ENCODE measurements at places on chromosomes 7 and 10.
A peak's percentile ranks its signal among the peaks of the same experiment; 100 is the strongest.

- DNase-seq, result no peak
These were observed 58.1 kb downstream of the HDAC9 start for GRCh38 chr7:18553605-18554003.

- DNase-seq, result peak; percentile 70
These were observed 83.8 kb upstream of the GPR26 start for GRCh38 chr10:123582084-123582989.

DNA sequence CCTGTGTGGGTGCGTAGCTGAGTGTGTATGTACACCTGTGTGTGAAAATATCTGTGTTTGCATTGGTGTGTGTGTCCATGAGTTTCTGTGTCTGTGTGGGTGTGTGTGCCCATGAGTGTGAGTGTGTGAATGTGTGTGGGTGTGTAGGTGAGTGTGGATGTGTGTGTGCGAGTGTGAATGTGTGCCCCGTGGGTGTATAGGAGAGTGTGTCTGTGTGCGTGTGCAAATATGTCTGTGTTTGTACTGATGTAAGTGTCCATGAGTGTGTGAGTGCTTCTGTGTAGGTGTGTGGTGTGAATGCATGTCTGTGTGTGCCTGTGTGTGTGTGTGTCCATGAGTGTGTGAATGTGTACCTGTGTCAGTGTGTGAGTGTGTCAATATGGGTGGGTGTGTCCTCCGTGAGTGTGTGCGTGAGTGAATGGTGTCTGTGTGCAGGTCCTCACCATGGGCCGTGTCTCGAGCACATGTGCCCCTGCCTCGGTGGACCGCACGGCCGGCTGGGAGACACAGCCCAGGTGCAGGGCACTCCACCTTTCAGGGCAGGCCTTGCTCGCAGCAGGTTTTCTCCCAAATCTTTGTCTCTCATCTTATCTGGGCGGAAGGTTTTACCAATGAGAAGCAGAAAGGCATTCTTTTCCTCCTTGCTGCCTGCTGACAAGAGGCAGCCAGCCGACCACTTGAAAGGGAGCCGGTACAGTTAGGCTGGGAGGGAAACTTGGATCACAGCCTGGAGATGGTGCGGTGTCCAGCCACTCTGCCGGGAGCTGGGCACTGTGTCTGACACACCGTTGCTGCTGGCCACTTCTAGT is 107.1 kb upstream of the FAM20C start:
- DNase-seq, result no peak

- no peak for DNase-seq
These were observed 2.2 kb downstream of the ZDHHC4 start for GRCh38 chr7:6579446-6579845.

GRCh38 chr7:18370633-18371032 is 124.9 kb upstream of the HDAC9 start:
- no peak for DNase-seq

GRCh38 chr10:78459639-78460037 is 426.0 kb downstream of the RPS24 start:
- no peak for DNase-seq

DNA sequence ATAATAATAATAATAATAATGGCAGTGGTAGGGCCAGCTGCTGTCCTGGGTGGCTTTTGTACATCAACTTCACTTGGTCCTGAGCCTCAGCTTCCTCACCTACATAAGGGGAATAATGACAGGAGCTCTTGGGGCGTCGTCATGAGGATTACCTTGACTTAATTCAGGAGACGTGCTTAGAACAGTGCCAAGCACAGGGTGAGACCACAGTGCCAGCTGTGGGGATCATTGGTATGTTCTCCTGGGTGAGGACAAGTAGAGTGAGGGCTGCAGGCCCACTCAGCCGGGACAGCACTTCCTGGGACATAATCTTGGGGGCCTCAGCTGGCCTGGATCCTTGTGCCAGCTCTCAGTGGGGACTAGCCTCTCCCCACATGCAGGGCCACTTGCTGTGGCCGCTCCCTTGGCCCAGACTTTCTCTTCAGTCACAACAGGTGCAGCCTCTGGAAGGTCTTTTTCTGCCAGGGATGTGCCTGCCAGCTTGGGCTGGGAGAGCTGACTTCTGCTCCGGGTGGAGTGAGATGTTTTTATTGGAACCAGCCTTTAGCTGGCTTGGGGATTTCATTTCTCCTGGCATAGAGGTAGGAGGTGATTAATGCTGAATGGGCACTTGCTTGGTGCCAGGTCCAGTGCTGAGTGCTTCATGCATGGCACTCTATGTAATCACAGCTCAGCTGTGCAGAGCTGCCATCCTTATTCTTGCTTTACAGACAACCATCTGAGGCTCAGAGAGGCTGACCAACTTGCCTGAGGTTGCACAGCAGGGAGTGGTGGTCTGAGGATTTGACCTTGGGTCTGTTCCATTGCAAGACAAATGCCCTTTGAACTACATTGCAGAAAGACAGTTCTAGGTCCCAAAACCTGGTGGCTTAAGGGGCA is 45.3 kb downstream of the TSPAN15 start:
- no peak for DNase-seq

DNA sequence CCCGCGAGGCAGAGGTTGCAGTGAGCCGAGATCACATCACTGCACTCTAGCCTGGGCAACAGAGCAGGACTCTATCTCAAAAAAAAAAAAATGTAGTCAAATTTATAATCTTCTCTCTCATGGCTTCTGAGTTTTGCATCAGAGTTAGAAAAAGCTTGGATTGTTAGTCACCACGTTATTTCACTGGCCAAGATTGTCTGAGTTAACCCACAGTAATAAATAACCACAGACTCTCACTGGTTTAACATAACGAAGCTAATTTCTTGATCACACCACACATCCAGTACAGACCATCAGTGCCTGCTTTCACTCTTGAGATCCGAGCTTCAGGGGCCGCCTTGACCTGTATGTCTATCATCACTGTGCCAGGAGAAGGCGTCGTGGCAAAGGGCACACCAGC is 116.8 kb upstream of the JCAD start:
- DNase-seq, result no peak

DNA sequence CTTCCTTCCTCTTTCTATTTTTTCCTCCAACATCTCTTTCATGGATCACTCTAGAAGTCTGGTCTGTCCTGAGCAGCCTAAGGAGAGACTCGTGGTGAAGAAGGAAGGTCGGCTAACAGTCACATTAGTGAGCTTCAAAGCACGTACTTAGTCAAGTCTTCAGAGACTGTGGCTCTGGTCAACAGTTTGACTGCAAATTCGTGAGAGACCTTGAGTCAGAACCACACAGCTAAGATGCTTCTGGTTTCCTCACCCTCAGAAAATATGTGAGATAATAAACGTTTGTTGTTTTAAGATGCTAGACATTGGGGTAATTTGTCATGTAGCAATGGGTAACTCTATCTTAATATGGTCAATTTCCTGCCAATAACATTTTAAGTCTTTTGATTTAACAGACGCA is 126.2 kb upstream of the LRRN3 start:
- DNase-seq, result no peak

- DNase-seq, result no peak
These were observed 282.7 kb upstream of the SEMA3D start for GRCh38 chr7:85469446-85470010.

GRCh38 chr7:107725138-107725740 is 18.7 kb upstream of the CBLL1 start:
- DNase-seq, result peak; percentile 56

GRCh38 chr7:128839751-128840177 is 9.6 kb downstream of the FLNC start:
- DNase-seq, result no peak

- DNase-seq, result no peak
These were observed 647.7 kb downstream of the GRM8 start for GRCh38 chr7:126605056-126605455.

DNA sequence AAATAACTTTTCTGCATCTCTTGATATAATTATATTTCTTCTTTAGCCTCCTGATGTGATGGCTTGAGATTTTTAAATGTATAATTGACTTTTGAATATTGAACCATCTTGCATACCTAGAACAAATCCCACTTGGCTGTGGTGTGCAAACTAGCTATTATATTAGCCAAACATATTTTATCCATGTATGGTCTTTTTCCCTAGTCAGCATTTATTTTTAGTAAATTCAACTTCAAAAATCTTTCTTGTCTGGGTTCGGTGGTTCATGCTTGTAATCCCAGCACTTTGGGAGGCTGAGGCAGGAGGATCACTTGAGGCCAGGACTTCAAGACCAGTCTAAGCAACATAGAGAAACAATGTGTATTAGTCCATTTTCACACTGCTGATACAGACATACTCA is 386.6 kb upstream of the VWC2 start:
- DNase-seq, result no peak

- DNase-seq, result no peak
These were observed 11.4 kb downstream of the CARD11 start for GRCh38 chr7:3032256-3032655.

- no peak for DNase-seq
These were observed 24.5 kb downstream of the PITRM1 start for GRCh38 chr10:3148041-3148440.

DNA sequence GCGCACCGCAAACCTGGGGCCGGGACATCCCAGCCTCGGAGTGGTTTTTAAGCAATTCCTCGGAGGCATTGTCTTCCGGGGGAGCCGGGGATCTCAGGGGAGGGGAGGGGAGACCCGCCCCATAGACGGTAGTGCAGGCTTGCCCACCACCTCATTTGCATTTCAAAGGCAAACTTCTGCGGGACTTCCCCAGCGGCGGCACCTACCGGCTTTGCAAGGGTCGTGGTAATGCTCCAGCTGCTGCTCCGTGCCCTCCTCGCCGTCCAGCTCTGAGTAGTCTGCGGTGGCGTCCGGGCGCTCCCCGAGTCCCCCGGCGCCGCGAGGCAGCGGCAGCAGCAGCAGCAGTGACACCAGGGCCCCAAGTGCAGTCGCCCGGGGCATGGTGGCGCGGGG is 425 bp downstream of the TLL2 start:
- peak; percentile 70 for DNase-seq
